CD4-positive, alpha-beta T cell treated with Interferon alpha-2 for 1 hour (primary cell): ENCODE measurements at places on chromosomes 2 and 18.

- DNase-seq, result no peak
Measured at GRCh38 chr2:26581266-26581990, 59.7 kb downstream of the CIB4 start.

DNA sequence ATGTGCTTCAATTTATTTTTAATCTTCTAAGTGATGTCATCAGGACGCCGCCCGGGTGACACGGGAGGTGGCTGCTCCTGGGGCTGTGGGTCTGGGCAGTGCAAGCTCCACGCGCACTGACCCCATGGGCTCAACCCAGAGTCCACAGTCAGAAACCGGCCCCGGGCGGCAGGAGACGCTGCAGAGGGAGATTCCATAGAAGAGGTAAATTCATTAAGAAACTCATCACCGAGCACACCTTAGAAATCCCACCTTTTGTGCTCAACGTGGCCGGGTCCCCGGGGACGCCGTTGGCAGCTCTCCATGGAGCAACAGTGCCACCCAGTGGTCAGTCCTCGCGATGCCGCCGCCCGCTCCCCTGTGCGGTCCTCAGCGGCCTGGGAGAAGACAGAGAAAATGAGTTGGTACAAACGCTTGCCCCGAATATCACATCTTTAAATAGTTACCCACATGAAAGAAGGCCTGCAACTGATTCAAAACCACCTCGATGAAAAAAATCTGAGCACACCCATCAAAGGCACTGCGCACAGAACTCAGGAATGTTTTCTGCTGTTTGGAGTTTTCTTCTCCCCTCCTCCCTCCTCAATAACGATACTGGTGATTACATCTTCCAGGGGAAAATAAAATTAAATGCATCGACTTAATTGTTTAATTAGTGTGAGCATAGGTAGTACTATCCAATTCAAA, 92.6 kb downstream of the CMPK2 start:
- peak; percentile 57 for DNase-seq

DNA sequence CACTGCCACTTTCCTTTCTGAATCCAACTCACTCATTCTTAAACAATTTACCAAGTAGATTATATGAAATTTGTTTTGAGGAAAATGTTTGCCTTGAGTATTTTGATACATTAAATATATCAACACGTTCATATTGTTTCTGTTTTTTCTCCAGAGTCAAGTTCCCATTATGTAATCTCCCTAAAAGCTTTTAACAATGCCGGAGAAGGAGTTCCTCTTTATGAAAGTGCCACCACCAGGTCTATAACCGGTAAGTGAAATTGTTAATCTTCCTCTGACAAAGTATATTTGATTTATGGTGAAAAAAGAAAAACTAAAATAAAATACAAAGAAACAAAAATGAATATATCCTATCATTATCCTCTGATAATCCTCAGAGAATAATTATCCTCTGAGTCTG, 838.6 kb downstream of the MBD2 start:
- DNase-seq, result no peak

DNA sequence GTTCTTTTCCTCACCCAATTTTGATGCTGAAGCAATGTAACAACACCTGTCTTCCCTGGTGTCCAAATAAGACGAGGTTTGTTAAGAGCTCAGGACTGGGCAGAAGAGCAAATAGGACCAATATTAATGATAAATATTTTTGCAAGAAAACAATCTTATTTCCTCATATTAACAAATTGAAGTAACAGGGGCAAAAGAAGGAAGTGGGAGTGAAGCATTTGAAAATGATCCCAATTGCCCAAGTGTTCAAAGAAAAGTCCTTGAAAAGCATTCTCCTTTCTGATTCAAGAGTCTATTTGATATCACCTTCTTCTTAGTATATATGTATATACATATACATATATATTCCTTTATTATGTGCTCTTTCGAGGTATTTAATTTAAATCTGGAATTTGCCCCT, 418.8 kb downstream of the ARHGAP15 start:
- no peak for DNase-seq

GRCh38 chr2:133985563-133985962, 268.3 kb upstream of the MGAT5 start:
- DNase-seq, result no peak

DNA sequence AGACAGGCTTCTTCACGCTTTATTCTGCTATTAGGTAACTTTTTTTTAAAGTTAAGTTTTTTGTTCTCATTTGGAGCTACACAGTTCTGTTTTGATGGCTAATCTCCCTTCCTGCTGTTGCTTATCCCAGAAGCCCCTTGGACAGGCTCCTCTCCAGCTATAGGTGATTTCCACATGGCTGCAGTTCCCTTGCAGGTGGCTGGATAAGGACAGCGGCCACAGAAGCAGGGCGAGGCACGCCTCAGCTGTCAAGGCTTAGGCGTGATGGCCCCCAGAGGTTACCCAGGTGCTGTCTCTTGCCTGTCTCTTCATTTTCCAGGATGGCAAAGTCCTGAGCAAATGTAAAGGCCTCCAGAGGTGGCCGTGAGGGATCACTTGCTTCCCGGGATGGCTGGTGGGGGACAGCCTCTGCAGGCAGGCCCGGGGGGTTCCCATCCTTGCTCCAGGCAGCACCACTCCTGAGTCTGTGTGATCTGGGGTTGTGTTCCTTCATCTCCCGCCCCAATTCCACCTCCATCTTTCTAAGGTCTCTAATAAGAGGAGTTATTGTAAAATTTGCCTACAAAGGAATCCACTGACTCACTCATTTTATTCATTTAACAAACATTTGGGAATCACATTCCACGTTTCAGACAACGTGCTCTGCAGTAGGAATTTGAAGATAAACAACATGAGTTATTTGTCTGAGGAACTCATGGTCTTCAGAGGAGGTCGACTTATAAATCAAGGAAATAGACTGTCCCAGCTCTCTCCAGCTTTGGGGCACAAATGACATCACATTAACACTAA, 53.4 kb downstream of the NAPG start:
- no peak for DNase-seq

GRCh38 chr2:165281387-165281786, 42.2 kb downstream of the SCN2A start:
- DNase-seq, result no peak

GRCh38 chr18:53756610-53756972, 467.9 kb downstream of the MBD2 start:
- DNase-seq, result no peak

GRCh38 chr2:61620244-61621159, 82.3 kb upstream of the XPO1 start:
- DNase-seq, result no peak

DNA sequence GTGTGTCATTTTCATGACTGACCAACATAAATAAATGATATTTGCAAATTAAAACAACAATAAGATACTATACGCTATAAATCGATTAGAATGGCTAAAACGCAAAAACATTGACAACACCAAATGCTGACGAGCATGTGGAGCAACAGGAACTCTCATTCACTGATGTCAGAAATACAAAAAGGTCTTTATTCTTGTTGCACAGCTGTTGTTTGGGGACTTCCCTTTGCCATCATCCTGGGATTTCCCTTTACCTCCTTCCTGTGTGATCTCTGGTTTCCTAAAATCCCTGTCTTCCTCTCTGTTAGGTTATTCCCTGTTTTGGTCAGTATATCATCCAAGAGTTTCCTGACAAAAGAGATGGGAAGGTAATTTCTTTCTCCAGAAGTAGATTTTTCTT, 66.0 kb downstream of the NOL10 start:
- DNase-seq, result no peak

GRCh38 chr2:149731079-149731478, 143.5 kb upstream of the MMADHC start:
- no peak for DNase-seq

DNA sequence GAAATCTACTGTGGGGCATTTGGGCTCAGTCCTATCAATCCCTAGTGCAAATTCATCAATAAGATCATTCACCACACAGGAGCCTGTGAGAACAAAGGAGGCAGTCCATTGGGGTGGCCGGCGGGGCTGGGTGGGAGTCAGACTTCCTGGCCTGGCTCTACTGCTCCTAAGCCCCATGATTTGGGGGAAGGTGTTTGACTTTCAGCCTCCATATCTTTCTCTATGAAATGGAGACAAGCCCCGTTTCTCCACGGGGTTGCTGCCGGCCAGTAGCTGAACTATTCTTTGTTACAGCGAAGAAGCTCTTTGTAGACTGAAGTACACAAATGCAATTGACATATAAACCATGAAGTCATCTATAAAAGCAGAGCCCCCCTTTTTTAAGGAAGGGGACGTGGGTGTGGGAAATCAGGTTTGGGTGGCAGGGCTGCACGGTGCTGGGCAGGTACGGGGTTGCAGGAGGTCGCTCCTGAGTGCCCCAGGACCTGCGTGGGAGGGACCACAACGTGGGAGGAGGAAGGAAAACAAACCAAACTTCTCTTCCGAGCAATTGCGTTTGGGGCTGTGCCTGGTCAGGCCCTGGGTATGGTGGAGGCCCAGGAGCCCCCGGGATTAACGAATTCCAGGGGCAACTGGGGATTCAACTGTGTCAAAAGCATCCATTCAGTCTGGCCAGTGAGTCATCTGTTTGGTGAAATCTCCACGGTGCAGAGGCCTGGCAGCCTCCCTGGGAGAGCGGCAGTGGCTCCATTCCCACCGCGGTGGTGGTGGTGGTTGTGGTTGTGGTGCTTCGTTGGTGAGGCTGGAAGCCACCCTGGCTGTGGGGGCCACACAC, 18.2 kb downstream of the FBLN7 start:
- DNase-seq, result no peak

- no peak for DNase-seq
Measured at GRCh38 chr18:78722929-78723710, 256.5 kb upstream of the SALL3 start.

- DNase-seq, result no peak
Measured at GRCh38 chr2:101518578-101519492, 43.9 kb upstream of the RFX8 start.

DNA sequence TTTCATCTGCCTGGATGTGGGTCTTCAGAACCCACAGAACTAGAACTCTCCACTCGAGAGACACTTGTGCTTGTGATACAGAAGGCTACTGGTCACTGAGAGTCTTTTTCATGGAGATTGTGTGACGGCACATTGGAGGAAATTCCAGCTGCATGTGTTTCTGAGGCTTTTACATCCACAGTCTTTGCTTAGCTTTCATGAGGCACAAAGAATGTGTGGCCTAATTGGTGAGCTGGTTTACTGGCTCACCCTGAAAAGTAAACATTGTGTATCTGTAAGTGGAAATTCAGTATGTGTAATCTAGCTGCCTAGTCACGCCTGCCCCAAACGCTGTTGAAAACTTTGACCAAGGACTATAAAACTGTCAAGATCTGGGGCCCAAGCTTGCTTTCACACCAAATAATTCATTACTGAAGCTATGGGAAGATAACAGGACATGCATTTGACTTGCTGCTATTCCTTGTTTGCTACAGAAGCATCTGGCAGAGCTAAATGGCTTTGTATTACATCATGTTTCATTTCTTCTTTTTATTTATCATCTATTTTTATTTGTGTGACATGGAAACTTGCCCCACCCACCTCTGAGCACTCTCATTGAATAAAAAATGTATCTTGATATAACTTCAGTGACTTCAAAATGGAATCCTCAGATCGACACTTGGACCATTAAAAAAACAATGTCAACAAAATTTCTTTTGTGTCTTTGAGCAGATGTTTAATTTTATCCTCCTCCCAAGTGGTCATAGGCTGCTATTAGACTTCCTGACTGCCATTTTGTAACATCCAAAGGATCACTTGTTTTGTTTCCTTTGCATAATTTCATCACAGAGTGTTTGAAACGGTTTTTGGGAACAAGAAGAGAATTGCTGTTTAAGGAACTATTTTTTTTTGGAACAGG, 80.2 kb downstream of the EFEMP1 start:
- DNase-seq, result no peak

DNA sequence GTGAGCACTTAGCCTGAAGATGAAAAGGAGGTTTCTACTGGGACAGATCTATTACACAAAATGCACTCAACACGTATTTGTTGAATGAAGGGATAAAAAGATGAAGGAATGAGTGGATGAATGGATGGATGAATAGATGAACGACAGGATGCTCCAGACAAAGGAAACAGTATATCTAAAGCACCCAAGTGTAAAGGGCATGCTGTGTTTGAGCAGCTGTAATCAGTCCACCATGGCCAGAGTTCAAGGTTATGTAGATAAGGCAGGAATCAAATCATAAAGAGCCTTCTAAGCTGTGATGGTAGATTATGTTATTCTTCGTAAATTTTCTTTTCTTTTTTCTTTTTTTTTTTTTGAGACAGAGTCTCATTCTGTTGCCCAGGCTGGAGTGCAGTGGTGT, 213.8 kb upstream of the FBXO11 start:
- no peak for DNase-seq

DNA sequence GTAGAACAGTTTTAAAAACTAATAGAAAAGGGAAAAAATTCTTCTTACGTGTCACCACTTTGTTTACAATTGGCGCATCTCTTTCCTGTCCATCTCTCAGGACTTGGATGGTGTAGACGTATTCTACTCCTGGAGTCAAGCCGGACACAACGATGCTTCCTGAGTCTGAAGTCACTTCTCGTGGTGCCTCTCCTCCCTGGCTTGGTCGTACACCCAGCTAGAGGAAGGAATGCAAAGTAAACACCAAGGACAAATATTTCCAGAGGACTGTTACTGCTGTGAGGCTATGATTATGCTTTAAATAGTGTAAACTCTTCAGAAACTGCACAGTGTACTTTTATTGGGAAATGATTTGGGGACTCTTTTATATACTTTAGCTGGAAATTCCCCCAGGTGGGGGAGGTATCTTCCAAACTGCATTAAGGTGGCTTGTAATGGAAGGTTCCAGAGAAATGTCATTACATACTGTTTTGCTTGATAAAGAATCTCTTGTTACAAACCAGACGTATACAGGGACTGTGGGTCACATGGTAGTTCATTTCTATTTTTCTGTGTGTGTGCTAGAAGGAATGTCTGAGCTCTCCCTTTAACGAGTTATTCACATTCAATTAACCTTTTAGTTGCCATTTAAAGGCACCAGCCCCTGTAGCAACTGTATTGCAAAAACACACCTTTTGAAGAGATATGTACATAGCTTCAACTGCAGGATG, 38.1 kb downstream of the FN1 start:
- no peak for DNase-seq

DNA sequence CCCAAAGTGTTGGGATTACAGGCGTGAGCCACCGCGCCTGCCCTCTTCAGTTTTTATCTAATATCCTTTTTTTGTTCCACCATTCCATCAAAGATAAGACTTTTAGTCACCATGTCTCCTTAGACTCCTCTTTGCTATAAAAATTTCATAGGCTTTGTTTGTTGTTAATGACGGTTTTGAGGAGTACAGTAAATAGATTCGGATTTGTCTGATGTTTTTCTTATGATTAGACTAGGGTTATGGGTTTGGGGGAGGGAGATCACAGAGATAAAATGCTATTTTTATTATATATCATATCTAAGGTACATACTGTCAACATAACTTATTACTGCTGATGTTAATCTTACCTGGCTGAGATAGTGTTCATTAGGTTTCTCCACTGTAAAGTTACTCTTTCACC, 6.2 kb downstream of the IL36B start:
- no peak for DNase-seq
